A549 treated with Mapracorat at 1 μM for 4 hours (cell line): ENCODE measurements at places on chromosomes 4 and X. TPM values are rescaled to one million over a fixed set of nuclear protein-coding genes. Genes with fewer than 3 reads are reported as not detected.

UGT2A3 gene
- total RNA-seq = 0.06 to 0.10 TPM (median 0.07 TPM) in 5 replicates

TBX22 gene
- not detected in 5 replicates for total RNA-seq

SLC6A14 gene
- not detected in 5 replicates for total RNA-seq

SLC10A4 gene
- total RNA-seq = 4.2 to 7.5 TPM (median 7.1 TPM) in 5 replicates

NIPAL1 gene
- total RNA-seq = 0.71 to 0.92 TPM (median 0.81 TPM) in 5 replicates

NOX1 gene
- total RNA-seq = 0.07 to 0.14 TPM (median 0.10 TPM) in 3 of 5 replicates, not detected in the others

OTUD6A gene
- total RNA-seq = not detected in 5 replicates
